ENCODE measurements at places on chromosomes 12 and 14.

GRCh38 chr12:50533203-50533584 is 28.4 kb downstream of the DIP2B start:
- DNase-seq, result no peak

DNA sequence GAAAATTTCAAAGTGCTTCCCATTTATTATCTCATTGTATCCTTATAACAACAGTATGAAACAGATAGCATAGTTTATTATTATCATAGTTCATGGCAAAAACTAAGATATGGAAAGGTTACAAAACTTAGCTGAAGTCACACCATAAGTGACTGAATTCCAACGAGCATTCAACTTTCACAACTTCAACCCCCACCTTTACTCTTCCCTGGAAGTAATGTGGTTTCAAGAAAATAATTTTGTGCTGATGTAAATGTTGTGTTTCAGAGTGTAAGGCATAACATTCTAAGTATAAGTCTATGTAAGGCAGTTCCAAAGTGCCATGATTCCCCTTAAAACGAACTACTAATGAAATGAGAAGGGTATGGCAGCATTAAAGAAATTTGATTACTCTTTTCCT is 454.5 kb downstream of the BCAT1 start:
- DNase-seq, result no peak

GRCh38 chr14:96160913-96161310 is 43.7 kb upstream of the BDKRB2 start:
- DNase-seq, result no peak

DNA sequence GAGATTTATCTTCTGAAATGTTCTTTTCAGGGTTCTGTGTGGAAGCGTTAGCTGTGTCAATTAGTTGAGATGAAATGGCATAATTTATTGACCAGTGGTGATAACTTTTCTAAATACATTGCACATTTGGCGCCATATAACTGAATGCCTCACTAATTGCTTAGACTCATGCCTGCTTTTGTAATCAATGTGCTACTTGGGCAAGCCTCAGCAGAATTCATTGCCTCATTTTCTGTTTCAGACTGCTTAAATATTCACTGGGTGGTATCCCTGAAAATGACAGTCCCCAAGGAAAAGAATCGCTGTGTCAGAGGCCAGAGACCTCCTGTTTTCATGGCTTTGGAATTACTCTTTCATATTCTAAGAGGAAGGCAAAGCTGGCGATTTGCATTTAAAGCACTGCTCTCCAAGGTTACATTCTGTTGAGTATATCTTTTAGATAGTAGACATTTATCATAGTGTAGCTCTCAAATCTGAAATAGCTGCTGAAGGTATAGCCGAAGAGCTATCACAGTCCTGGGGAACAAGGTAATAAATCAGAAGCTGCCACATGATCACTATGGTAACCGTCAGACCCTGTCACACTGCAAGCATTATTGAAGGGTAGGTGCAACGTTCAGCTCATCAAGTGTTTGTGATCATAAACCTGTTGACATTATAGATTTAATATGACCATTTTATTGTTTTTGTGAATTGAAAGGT is 297.3 kb upstream of the E2F7 start:
- DNase-seq, result no peak

GRCh38 chr12:25970082-25970481 is 11.6 kb downstream of the RASSF8 start:
- no peak for DNase-seq

GRCh38 chr12:106490264-106490663 is 92.5 kb upstream of the RFX4 start:
- no peak for DNase-seq

GRCh38 chr12:10119066-10119465 is 10.9 kb downstream of the CLEC7A start:
- DNase-seq, result no peak

DNA sequence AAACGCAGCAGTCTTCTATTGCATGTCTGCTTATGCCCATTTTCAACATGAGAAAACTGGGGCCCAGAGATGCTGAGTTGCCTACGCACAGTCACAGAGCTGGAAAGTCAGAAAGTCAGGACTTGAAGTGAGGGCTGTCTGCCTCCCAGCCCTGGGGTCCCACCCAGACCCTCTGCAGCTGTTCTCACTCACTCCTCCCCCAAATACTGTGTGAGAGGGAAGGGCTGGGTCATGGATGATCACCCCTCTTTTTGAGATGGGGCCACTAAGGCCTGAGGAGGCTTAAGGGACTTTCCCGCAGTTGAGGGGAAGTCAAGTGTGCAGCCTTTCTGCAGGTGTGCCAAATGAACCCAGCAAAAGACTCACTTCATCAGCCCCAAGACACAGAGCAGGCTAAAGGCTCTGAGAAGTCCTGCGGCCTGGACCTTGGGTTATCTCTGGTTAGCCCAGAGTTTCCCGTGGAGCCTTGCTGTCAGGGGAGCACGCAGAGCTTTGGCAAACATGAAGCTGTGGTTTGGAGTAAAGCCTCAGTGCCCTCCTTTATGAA is 18.7 kb downstream of the DTX1 start:
- DNase-seq, result no peak

GRCh38 chr12:123253641-123254459 is 17.8 kb downstream of the CDK2AP1 start:
- no peak for DNase-seq

- DNase-seq, result no peak
Observed at GRCh38 chr14:104794993-104795780, at the start of gene AKT1. Gene AKT1, minus strand, starts transcription at chr14:104795748. Its CDS starts 3,105 bp downstream, at chr14:104792643.

DNA sequence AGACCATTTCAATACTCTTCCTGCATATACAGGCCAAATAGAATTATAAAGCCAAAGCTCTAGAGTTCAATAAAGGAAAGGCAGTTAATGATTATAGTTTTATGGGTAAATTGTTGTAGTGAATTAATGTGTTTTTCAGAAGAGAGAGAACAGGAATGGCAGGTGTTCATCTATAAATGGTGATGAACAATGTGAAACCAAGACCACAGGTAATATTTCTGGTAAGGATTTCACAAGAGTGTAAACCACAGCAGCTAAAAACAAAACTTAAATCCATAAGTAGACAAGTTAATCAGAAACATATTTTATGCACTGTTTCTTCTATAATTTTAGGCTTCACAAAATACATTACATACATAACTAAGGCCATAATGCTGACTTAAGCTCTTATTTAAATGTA is 204.4 kb downstream of the SYT1 start:
- no peak for DNase-seq
